Activated CD8-positive, alpha-beta memory T cell treated with anti-CD3 and anti-CD28 coated beads for 24 hours (primary cell): ENCODE measurements at places on chromosomes 2 and 18.

- DNase-seq: no peak
Measured at GRCh38 chr2:110946902-110947301, 173.8 kb upstream of the BCL2L11 start.

DNA sequence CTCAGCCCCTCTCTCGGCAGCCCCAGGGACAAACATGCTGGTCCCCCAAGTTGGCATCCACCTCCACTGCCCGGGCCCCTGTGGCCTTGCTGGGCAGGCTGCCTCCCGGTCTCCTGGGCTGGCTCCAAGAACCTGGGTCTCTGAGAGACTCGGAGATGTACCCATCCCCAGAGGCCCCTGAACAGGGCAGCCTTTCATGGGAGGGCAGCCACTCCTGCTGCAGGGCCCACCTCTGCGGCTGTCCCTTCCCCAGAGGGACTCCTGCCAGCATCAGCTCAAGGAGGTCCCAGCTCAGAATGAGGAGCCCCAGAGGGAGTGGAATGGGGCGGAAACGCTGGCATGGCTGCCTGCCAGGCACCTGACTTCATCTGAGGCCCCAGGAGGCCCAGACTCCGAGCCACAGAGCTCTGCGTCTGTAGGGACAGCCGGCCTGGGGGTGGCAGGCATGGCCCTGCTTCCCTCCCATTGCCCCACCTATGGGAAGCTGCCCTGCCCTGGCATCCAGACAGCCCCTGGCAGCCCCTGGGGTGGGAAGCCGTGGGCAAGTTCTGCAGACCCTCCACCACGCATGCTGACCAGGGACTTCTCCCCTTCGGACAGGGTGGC, 857 bp upstream of the CROCC2 start:
- DNase-seq: no peak

DNA sequence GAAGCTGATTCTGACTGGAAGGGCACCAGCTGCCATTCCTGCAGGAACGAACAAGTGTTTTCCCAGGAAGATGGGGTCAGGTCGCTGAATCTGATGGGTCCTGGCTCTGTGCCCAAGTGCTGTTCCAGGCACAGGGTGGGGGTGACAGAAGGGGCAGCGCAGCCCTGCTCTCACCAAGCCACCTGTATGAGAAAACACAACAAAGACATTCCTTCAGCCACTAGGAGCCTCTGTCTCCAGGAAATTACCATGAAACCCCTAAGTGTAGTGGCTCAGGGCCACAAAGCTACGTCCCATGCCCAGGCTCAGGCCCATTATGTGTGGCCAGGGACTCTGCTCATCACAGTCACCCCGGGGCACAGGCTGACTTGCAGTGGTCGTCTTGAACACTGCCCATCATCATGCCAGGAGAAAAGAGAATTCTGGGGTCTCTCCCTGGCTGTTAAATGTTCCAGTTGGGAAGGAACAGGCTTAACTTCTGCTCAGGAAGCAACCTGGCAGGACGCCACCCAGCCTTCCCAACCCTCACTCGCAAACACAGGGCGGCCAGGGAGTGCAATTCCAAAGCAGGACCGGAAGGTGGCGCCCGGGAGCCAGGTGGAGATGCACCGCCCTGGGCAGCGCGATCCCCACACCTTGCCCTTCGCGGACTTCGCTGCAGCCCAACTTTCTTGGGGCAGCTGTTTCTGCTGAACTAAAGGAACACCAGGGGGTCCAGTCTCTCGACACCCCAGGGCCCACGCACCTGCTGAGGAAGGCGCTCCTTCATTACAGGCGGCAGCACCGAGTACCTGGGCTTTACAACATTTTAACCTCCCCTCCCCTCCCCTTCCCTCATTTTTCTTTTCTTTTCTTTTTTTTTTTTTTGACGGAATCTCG, 11.0 kb upstream of the SFTPB start:
- DNase-seq: peak; percentile 92

DNA sequence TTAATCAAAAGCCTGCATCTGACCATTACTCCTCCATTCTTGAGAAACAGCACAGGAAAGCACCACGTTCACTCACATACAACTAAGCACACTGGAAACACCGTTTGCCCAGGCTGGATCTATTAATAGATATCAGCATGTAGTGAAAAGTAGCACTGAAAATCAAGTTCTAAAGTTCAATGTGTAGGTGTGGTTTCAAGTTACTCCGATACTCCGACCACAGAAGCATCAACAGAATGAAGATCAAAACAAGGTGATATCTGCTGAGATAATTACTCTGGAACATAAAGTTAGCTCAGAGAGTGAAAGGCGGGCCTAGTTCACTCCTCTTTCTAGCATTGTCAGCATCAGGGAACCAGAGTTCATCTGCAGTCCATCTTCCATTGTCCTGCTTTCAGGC, 1367.4 kb upstream of the ACVR2A start:
- no peak for DNase-seq

DNA sequence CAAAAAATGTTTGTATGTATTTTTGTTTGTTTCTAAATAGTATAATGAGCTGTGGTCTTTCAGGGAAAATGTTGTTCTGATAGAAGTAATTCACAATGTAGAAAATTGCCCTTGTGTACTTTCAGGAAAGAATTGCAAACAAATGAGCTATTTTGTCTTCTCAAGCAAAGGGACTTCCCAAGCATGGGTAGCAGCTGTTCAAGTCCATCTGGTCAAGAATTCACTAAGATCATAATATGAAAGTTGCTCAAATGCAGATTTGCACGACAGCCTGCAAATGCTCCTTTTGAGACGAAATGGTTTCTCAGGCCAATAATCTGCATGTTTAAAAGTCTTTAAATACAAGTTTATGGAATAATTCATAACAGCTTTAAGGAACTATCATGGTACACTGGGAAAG, 51.9 kb upstream of the HNMT start:
- no peak for DNase-seq

- DNase-seq: peak; percentile 52
Measured at GRCh38 chr2:238097988-238098871, 1.9 kb upstream of the ESPNL start.

GRCh38 chr2:133085646-133086045, 415.6 kb upstream of the LYPD1 start:
- no peak for DNase-seq
